ENCODE measurements at places on chromosomes 1 and 21. TPM values are rescaled to one million over a fixed set of nuclear protein-coding genes. Genes with fewer than 3 reads are reported as not detected.

The ESPN gene
- under 0.01 TPM for total RNA-seq

DNA sequence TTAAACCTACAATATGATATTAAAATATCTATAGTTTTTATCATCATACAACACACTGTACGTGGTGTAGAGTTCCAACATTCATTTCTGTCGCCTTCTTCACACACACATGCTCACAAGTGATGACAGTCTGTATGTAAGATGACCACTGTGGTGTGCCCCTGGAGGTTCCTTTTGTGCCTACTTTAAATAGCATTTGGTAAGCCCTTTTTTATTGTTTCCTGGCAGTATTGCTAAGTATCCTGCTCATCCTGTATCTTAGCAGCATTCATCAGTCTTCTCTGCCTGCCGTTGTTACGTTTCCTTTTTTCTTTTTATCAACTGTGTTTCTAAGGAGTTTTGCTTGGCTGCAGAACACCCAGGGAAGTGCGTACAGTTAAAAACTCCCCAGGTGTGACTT lies 231.4 kb downstream of the CHRM3 start:
- no peak for DNase-seq

The TNFRSF14 gene
- total RNA-seq: 1.3 TPM

The STMN1 gene
- 93.0 TPM for total RNA-seq

DNA sequence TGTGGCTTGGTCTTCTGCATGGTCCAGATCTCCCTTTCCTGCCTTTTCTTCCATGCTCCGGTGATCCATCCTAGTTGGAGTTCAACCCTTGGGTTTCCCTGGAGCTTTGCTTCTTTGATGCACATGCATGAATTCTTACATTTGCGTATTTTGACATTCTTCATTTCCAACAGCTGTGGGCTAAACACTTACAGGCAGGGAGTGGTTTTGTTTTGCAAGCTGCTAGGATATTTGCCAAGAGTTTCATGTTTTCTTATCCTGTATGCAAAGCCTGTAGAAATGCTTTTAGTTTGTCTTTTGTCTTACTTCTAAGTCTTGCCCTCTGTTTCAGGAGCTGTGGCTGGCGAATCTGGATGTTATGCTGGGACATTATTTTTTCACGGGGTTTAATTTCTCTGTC lies 90.3 kb upstream of the PAXBP1 start:
- no peak for DNase-seq

DNA sequence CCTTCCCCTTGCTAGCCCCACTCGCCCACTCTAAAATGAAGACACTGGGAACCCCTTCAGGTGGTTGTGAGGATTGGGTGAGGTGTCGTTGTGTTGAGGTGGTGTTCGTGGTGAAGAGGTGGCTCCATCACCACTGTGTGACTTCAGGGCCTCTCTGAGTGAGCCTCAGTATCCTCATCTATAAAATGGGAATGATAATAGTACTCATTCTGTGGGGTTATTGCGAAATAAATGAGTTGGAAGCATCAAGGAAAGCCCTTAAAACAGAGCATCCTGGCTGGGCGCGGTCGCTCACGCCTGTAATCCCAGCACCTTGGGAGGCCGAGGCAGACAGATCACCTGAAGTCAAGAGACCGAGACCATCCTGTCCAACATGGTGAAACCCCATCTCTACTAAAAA lies 6.7 kb upstream of the MARCKSL1 start:
- DNase-seq: no peak

The EDARADD gene
- not detected for total RNA-seq

The LCE3E gene
- not detected for total RNA-seq

- DNase-seq: no peak
Measured at GRCh38 chr21:44062380-44062779, 44.8 kb upstream of the PWP2 start.

DNA sequence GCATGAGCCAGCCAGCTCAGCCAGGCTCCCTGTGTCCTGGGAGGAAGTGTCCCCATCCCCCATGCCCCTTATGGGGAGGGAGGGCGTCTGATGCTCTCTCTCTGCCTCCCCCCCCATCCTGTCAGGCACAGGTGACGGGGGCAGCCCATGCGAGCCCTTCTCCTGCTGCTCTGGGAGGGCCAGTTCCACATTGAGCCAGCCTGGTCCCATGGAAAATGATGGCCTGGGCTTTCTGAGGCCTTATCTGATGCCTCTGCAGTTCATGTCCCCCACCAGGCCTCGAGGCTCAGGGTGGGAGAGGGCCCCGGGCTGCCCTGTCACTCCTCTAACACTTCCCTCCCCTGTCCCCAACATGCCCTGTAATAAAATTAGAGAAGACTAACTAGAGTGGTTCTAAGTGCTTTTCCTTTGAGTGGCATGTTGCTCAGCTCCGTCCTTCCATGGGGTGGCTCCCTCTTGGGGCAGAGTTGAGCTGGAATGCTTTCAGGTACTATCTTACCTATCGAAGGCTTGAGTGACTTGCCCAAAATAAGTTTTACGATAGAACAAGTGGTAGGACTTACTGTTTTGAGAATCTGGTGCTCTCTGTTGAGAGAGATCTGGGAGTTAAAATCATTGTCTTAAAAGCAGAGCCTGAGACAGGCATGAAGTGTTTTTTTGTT lies 1.8 kb upstream of the MTFR1L start:
- DNase-seq: no peak

DNA sequence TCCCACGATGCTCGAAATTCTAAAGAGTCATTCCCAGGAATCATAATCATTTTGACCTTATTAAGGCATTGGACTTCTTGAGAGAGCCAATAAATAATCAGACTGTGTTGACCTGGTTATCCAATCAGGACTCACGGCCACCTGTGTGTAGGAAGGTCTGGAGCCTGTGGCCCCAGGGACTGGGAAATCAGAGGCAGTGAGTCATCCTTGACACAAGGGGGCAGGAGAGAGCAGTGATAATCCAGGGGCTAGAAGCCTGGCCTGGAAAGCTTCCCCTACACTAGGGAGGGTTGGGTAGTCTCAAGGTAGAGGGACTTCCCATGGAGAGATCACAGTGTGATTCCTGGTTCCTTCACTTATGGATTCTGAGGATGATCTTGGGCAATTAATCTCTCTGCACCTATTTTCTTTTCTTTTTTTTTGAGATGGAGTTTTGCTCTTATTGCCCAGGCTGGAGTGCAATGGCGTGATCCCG lies 4.7 kb downstream of the MR1 start:
- DNase-seq: peak; percentile 68

DNA sequence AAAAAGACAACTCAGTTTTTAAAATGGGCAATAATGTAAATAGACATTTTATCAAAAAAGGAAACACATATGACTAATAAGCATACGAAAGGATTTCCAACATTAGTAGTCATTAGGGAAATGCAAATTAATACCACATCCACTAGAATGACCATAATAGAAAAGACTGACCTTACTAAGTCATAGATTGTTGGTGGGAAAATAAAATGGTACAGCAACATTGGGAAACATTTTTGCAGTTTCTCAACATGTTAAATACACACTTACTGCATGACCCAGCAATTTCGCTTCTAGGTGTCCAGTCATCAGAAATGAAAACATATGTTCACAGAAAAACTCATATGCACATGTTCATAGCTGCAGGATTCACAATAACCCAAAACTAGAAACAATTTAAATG lies 29.9 kb upstream of the SLC44A3 start:
- peak; percentile 41 for DNase-seq

DNA sequence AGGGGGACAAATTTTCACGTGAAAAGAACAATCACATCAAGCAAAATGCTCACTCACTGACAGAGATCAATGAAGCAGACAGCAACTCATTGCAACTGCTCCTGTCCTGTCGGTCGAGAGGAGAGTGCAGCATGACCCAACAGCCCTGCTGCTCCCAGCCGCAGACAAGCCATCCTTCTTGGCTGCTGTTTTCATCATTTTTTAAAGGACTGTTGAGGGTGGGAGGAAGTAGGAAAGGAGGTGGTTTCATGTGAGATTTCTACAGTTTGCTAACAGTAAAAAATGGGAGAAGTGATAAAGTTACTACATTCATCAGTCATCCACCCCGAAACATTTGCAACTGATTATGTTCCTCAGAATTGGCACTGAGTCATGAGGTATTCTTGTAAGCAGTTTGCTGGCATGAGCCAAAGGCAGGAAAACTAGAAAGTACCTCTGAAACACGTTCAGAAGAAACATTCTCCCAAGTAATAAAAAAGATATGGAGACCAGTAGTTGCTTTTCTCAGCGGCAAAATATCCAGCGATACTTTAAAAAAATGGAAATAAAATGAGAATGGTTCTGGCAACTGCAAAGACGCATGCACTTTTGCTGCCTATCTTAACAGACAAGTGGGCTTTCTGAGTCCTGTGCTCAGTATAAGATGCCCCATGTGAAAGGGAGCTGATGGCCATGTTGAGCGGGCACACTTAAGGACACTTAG lies 72.0 kb upstream of the CLDN14 start:
- DNase-seq: peak; percentile 82

The PLA2G5 gene
- total RNA-seq: not detected

The TMEM63A gene
- total RNA-seq: 4.7 TPM

DNA sequence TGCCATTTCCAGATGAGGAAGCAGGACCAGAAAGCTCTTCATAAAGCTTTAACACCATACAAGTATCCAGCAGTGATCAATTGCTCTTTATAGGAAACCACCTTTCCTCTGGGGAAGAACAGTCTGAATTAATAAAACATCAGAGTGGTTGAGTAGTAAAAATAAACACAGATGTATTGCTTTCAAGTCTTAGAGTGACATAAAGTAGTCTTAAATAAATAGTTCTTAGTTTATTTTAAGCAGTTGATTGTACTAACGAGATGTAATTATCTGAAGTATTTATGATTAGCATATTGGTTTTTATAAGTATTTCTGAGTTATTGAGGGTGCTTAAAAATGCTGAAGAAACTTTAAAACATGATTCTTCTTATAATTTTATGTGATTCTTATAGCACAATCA lies 67.0 kb downstream of the PRKAA2 start:
- DNase-seq: no peak

The SPRR4 gene
- not detected for total RNA-seq

DNA sequence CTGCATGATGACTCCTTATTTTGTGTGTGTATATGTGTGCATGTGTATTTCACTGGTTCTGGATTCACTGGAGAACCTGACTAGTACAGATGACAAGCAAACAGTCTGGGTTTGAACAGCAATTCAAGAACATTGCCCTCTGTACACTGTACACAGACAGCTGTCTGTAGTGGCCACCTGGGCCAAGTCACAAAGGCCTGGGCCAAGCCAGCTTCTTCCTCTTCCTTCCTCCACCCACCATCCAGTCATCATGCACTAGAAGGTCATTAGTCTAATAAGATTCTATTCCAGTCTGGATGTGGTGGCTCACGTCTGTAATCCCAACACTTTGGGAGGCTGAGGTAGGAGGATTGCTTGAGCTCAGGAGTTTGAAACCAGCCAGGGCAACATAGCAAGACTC lies 155.9 kb downstream of the ELAVL4 start:
- no peak for DNase-seq

DNA sequence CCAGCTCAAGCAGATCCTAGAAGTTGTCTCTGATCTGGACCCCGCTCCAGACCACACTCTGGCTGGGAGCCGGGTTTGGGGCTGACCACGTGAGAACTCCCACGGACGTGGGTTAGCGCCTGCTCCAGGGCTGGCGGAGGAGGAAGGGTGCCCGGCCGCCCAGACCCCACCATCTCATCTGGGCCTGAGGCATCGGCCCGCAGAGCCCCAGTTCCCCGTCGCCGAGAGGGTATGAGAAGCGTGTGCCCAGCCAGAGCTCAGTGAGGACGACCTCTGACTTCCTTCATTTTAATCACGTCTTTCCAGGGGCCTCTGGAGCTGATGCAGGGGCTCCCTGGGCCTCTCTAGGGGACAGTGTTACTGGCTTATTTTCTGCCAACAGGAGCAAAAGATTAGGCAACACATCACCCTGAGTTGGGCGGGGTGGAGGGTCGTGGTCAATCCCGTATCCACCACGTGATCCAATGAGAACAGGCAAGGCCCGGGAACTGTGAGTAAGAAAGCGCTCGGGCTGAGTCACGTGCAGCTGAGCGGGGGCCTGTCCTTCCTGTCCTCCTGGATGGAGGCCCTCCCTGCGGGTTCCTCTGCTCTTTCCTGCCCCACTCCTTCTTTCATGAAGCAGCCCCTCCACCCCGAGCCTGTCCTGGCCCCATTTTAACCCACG lies 81.1 kb downstream of the SIK1 start:
- peak; percentile 85 for DNase-seq

The DTL gene
- 19.9 TPM for total RNA-seq

The KCNE2 gene
- total RNA-seq: not detected

GRCh38 chr1:215082532-215083382 lies at the start of gene KCNK2:
Gene KCNK2 (plus strand): TSS chr1:215082737. CDS start chr1:215083386, 649 bp downstream.
- DNase-seq: peak; percentile 52

DNA sequence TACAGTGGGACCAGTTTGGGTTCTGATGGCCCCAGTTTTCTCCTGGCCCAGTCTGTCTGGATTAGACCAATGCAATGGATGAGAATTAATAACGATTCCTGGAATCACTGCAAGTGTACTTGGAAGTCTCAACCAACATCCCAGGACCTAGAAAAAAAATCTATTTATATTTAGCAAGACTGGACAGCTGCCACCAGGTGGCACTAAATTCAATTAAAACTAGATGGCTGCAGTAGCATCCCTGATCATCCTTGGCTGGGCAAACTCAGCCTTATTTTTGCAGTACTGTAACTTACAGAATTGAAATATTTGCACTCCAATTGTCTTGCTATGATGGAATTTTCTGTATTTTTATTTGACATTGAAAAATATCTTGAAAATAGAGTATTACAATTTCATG lies 165.7 kb downstream of the NCAM2 start:
- DNase-seq: peak; percentile 82

- no peak for DNase-seq
Measured at GRCh38 chr1:31368611-31369107, 4.2 kb downstream of the FABP3 start.

GRCh38 chr1:28458237-28459228 lies 47.3 kb upstream of the RCC1 start:
- DNase-seq: peak; percentile 21

The RNU1-4 gene
- total RNA-seq: under 0.01 TPM

GRCh38 chr1:58854576-58854975 lies 70.7 kb upstream of the JUN start:
- peak; percentile 33 for DNase-seq

- DNase-seq: no peak
Measured at GRCh38 chr1:171884475-171884874, 43.2 kb downstream of the DNM3 start.

The SPATC1L gene
- 3.8 TPM for total RNA-seq

The AMY1C gene
- total RNA-seq: not detected

GRCh38 chr21:42307106-42307505 lies 8.1 kb downstream of the TFF3 start:
- no peak for DNase-seq

GRCh38 chr1:8362701-8363101 lies 44.8 kb downstream of the SLC45A1 start:
- no peak for DNase-seq

GRCh38 chr1:150793221-150793620 lies 14.8 kb downstream of the CTSK start:
- DNase-seq: no peak

DNA sequence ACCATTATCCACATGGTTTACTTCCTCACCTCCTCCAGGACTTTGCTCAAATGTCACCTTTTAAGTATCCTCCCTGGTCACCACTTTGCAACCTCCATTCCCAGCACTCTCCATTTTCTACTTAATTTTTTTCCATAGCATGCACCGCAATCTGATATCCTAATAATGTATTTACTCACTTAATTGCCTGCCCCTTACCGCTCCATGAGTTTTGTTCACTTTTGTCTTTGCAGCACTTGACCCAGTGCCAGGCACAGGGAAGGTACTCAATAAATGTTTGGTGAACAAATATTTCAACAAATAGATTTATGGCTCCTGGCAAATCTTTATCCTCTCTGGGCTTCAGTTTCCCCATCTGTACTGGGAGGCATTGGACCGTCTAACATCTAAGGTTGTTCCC lies 53.6 kb downstream of the UBE2T start:
- no peak for DNase-seq
